Esophagus muscularis mucosa (tissue), 4 donors: ENCODE measurements at places on chromosomes 12 and 14.
A peak's percentile ranks its signal among the peaks of the same experiment; 100 is the strongest.

DNA sequence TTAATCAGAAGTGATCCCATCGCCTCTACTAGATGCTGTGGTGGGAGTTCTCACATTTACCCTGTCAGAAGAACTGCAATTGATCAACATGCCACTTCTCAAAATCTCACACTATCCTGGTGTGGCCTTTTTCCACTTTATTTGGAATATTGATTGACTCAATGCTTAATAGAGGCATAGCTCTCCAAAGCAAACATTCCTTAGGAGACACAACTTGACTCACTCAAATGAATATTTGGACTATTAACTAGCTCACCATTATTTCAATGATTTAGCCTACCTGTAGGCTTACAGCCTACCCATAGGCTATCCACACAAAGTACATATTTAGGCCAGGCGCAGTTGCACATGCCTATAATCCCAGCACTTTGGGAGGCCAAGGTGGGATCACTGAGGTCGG, 186.5 kb downstream of the KLHL28 start:
- DNase-seq: no peak

DNA sequence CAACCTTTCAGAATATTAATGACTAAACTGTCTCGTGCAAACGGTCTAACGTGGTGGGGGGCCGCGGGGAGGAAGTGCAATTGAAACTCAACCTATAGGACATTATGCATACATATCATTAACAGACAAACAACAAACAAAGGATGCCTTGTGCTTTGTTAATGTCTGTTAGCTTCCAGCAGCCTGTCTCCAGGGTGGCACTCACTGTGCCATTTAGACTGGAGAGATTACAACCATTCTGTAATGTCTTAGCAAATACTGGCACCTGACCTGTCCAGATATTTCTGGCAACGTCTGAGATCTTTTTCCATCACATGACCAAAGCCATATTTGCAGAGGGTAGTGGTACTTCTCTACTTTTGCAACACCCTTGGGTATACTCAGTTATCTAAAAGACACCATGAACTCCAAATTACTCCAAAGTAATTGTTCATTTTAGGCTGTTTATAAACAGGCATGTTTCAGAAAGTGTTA, 11.6 kb downstream of the BHLHE41 start:
- no peak for DNase-seq

- DNase-seq: no peak
Measured at GRCh38 chr12:2382370-2383155, 329.8 kb downstream of the CACNA1C start.

GRCh38 chr14:23548351-23549318, 2.9 kb downstream of the ZFHX2 start:
- no peak for DNase-seq

DNA sequence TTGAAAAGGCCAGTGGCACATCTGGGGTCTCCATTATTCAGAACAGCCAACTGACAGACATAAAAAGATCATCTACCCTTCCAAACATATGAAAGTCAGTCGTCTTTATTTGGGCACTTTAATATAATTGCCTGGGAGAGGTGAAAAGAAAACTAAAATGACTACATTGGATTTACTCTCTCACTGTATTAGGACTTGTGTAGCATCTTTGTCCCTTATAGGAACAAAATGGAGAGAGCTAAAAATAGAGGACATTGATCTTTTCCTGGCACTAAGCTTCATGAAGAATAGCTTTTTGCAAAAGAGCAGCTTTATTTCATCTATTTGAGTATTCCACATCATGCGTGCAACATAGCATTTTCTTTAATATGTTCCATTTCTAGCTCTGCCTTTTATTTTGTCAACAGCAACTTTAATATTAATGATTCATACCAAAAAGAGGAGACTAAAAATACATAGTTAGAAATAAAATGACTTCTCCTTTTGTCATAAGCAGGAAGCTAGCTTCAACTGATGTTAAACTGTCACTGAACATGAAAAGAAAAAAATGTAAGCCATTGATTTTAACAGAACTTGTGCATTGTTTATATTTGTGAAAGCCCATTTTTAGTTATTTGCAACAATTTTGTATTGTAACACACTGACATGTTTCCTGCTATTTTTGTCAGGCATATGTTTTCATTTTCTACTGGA, 254.6 kb downstream of the SEC23A start:
- no peak for DNase-seq

- no peak for DNase-seq
Measured at GRCh38 chr14:67749341-67750084, 47.8 kb downstream of the RDH12 start.

- no peak for DNase-seq
Measured at GRCh38 chr12:92533280-92533890, 169.4 kb upstream of the PLEKHG7 start.

- DNase-seq: no peak
Measured at GRCh38 chr14:102696856-102697495, 80.3 kb upstream of the TRAF3 start.

DNA sequence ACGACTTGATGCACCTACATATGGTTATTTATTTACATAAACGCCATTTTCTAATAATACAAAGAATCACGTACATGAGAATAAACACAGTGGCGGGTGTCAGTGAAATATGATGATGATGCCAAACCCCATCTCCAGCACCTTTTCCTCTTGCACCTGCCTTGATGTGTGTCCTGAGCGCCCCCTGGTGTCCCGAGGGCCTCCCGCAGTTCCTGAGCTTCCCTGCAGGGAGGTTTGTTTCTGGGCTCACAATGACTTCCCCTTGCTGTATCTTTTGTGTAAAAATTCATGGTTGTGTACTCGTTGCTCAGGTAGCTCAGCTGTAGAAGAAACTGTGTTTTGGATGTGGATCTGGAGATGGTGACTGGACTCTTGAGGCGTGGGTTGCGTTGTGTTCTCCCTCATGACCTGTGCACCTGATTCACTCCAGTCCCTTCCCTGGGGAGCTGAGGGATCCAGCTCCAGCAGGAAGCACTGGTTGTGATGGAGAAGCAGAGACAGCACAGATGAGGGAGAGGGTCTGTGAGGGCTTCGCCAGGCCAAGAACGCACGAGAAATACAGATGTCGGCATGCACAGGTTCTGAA, 1037.8 kb downstream of the TMEM121 start:
- DNase-seq: peak; percentile 90

DNA sequence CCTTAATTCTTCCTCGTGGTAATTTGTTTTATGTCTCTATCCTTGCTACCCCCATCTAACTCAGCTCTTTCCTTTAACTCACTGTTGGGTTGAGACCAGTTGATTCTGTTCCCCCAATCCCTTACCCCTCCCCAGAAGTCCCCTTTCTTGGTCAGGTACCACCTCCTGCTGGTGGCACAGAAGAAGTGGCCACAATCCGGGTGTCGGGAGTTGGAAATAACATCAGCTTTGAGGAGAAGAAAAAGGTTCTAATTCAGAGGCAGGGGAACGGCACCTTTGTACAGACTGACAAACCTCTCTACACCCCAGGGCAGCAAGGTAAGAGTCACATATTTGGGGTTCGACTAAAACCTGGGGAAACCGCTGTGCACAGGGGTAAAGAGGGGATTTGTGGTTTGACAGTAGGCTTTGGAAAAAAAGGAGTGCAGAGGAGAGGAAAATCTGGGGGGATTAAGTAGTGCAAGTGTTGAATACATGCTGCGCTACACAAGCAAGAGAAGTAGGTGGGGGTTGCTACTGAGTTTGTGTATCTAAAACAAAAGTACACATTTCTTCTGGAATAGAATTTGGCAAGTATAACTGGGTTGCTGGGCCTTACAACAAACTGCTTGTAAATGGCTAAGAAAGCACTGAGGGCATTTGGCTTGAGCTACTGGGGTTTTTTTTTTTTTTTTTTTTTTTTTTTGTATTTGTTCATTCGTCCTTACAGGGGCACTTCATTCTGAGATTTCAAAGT, 1.3 kb downstream of the A2ML1 start:
- DNase-seq: no peak

DNA sequence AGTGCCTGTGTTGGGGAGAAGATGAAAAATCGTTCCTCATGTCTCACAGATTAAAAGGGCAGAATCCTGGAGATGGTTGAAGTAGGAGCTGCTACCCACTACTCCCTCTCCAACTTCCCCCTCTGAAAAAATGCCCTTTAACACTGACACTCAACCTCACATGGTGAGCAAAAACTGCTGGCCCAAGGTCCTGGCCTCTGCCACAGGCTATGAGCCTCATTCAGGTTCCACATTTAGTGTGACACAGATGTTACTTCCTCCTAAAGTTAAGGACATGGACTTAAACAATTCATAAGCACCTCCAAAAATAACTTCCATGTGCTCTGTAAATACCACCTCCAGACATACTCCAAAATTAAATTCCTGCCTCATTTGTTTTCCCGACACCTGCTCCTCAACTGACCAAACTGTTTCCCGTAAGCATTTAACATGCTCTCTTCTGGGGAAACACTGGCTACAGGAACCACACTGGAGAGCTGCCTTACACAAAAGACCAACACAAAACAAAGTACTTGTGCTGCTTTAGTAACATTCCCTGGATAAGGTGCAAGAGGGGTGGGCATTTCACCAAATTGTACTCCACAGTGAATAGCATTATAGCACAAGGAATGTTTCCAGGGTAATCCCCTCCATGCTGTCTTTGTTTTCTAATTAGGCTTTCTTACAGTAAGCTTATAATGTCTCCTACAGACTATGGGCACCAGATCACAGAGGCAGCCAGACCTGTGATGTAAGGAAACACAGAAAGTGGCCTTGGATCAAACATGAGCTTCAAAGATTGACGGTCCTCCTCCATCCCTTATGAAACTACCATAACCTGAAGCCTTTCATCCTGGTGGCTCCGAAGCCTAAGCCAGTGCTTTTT, 57.0 kb downstream of the PHLDA1 start:
- no peak for DNase-seq

DNA sequence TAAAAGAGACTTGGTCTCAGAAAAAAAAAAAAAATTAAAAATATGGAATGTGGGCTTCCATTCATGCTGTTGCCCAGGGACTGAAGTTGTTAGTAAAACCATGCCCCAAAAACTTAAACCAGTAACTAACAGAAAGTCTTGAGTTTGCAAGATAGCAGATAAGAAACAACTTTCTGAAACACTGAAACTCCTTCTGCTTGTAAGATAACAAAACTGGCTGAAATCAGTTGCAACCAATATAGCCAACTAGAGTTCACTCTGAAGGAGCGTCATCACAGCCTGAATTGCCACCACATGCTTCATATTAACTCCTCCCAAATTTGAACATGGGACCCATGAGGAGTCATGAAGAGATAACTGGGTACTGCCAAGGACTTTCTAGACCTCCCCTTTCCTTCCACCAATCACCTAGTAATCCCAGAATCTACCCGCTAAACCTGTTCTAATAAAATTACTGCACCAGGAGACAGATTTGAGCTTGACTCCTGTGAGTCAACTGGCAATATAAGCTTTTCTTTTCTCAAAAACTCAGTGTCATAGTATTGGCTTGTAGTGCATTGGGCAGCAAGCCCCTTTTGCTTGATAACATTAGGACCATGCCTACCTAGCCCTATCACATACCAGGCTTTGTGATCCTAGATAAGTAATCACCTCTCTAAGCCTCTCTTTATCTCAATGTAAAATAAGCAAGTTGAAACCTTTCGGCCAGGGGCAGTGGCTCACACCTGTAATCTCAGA, 53.6 kb downstream of the R3HDM2 start:
- no peak for DNase-seq

GRCh38 chr14:23365732-23366425, 907 bp upstream of the EFS start:
- no peak for DNase-seq

DNA sequence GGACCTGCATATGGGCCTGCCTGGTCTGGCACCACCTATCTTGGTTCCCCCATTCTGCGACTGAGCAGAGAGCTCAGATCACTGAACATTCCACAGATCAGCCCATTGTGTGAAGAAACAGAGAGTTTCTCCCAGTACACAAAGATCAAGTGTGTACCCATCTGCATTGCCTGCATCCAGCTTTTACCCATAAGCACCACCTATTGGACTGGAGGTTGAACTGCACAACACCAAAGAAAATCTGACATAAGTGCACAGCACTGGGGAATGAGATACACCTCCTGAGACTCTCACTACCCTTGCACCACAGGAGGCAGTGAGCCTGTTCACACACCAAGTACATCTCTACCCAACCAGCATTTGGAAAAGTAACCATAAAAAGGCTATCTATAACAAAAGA, 362.6 kb upstream of the CLEC14A start:
- DNase-seq: no peak

- DNase-seq: no peak
Measured at GRCh38 chr12:69024907-69025306, 91.9 kb upstream of the CPM start.

DNA sequence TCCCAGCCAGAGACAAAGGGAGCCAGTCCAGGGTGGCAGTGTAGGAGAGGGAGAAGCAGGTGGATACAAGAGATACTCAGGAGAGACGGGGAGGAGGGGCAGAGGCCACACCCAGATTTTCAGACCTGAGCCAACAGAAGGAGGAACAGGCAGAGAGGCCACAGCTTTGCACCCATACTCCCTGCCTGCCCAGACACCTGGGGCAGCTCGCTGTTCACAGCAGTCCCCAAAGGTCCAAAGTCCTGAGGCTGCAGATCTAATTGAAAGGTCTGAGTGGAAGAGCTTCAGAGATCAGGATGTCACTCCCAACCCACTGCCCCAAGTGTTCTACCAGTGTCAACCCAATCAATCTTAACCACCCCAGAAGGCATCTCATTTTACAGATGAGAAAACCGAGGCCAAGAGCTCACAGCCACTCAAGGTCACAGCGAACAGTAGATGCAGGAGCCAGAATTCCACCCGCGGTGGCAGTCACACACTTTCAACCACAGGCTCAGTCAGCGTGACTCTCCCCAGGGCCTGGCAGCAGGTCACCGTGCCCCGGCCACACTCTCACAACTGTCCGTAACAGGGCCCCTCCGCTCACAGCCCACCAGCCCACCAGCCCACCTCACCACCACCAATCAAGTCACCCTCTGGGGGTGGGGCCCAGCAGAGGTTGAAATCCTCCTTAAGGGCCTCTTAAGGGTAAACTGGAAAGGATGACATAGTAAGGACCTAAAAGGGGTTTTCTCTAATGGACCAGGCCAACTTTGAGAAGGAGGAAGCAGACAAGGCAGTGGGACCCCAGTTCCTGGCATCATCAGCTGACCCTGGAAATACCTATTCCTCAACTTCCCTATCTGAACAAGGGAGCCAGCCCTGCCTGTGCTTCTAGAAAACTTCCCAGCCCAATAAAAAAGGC, 33.3 kb downstream of the ACTN1 start:
- no peak for DNase-seq

GRCh38 chr12:42483521-42483790, 106.1 kb downstream of the PRICKLE1 start:
- DNase-seq: no peak

GRCh38 chr14:37623971-37624370, 28.5 kb downstream of the TTC6 start:
- DNase-seq: no peak
